ENCODE measurements at places on chromosomes 11 and 22.

GRCh38 chr11:14346303-14346955 is 12.6 kb downstream of the RRAS2 start:
- DNase-seq: no peak

DNA sequence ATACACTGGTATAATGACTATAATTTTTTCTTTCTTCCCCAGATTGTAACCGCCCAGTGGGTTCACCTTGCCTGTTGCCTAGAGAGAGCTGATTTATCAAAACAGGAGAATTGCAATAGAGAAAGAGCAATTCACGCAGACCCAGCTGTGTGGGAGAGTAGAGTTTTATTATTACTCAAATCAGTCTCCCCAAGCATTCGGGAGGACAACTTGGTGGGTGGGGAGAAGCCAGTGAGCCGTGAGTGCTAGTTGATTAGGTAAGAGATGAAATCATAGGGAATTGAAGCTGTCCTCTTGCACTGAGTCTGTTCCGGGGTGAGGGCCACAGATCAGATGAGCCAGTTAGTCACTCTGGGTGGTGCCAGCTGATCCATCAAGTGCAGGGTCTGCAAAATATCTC is 73.2 kb downstream of the SLC35F2 start:
- no peak for DNase-seq

GRCh38 chr11:68354148-68354872 is 41.9 kb downstream of the LRP5 start:
- no peak for DNase-seq

GRCh38 chr11:111652184-111652583 is 49.9 kb downstream of the SIK2 start:
- DNase-seq: no peak

GRCh38 chr11:69433741-69434140 is 47.7 kb upstream of the LINC01488 start:
- no peak for DNase-seq

- DNase-seq: no peak
Observed at GRCh38 chr11:81005595-81005994, 1564.8 kb upstream of the TENM4 start.

DNA sequence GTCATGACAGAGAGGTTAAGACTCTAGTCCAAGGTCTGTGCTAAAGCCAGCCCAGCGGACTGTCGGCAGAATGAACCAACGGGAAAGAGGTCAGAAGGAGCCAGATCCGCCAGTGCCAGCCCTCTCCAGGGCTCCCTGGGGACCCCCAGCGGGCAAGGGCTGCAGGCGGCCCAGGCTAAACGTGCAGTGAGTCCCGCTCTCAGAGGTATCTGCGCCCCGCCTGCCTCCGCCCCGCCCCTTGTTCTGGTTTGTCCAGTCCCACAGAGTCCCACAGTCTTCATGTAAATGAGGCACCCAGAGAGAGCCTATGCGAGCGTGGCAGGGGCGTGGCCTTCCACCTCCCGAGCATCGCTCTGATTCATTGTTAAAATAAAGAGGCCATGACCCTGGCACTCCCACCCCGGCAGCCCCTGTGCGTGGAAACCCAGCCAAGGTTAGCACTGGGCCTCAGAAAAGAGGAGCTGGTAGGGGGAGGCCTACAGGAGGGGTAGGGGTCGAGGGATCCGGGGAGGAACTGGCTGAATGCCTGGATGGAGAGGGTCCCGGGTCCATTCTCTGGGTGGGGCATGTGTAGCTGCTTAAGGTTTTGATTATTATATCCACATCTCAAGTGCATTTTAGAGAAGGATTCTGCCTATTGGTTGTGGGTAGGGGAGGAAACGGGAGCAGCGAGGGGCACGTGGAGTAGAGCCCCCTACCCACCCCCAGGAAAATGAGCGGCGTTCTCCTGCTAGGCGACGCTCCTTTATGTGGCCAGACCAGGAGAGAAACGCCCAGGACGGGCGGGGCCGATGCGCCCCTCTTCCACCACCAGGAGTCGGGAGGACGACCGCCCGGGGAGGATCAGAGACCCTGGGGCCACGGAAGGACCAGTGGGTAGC is at the start of gene TRIOBP:
Gene TRIOBP, plus strand, starts transcription at position 392 of the 881 bp plus-strand sequence. CDS start 4,318 bp downstream, outside the sequence.
- DNase-seq: peak; percentile 96

- DNase-seq: no peak
Observed at GRCh38 chr11:116231543-116231942, 541.2 kb downstream of the BUD13 start.

DNA sequence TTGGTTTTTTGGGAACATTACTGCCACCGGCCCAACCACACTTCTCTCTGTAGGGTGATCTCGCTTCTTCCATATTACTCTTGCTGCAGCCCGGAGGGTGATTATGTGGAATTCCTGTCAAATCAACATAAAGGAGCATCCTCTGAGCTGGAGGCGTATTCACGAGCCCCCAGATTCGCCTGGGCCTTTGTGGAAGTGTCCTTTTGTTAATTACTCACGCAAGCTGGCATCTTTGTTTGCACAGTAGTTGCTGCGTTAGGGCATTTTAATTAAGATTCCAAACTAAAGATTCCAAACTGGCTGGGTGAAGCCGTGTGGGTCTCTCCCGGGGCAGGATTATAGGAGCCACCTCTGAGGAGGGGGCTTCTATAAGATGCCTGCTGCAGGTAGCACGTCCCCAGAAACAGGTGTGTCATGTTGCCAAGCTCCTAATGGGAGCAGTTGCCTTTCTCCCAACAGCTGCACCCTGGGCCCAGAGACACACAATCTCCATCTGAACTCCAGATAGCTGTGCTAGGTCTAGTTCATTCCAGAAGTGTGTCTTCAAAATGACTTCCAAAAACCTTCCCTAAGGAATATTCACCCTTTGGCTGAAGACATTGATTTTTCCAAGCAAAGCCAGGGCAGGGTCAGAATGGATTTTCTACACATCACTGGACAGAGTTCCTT is 40.9 kb downstream of the SHISAL1 start:
- DNase-seq: no peak

- no peak for DNase-seq
Observed at GRCh38 chr11:2827256-2827655, 58.3 kb downstream of the CDKN1C start.
